ENCODE measurements at places on chromosomes 7 and 10.

GRCh38 chr10:13690281-13690825 is 103.6 kb downstream of the PRPF18 start:
- no peak for DNase-seq

- DNase-seq = no peak
Observed at GRCh38 chr10:113329121-113329596, 223.7 kb upstream of the HABP2 start.

GRCh38 chr10:70358446-70358845 is 24.0 kb downstream of the LRRC20 start:
- DNase-seq = no peak

DNA sequence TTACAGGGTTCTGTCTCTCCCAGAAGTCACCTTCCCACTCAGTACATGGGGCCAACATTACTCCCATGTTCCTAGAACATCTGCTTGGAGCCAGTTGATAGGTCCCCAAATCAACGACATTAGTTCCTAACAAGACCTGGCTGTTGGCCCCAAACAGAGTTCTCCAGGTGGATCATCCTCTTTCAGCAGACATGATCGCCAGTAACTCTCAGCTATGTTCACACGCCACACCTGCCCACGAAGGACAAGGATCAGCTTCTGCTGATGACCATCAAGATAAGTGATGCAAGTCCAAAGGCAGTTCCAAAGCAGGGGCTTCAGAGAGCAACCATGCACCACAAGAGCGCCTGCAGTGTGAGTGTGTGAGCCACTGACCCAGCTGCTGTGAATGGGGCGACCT is 11.0 kb downstream of the ZNF777 start:
- DNase-seq = no peak

DNA sequence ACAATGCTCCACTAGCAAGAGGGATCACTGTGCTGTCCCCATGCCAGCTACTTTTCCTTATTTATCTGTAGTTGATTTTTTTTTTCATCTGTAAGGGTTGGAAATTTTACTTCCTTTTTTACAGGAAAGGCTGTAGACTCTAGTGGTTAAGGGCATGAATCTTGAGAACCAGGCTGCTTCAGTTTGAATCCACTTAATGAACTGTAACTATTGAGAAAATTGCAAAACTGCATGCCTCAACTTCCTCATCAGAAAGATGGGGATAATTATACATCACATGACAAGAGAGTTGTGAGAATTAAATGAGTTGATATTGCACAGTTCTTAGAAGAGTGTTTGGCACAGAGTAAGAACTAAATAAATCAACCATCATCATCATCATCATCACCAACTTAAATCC is 106.4 kb upstream of the GSDME start:
- no peak for DNase-seq
